ENCODE measurements at places on chromosomes 2 and 18.

- DNase-seq = no peak
These were observed 438.2 kb downstream of the TSN start for GRCh38 chr2:122193622-122194021.

GRCh38 chr2:47072018-47072691, 83.0 kb downstream of the STPG4 start:
- no peak for DNase-seq

DNA sequence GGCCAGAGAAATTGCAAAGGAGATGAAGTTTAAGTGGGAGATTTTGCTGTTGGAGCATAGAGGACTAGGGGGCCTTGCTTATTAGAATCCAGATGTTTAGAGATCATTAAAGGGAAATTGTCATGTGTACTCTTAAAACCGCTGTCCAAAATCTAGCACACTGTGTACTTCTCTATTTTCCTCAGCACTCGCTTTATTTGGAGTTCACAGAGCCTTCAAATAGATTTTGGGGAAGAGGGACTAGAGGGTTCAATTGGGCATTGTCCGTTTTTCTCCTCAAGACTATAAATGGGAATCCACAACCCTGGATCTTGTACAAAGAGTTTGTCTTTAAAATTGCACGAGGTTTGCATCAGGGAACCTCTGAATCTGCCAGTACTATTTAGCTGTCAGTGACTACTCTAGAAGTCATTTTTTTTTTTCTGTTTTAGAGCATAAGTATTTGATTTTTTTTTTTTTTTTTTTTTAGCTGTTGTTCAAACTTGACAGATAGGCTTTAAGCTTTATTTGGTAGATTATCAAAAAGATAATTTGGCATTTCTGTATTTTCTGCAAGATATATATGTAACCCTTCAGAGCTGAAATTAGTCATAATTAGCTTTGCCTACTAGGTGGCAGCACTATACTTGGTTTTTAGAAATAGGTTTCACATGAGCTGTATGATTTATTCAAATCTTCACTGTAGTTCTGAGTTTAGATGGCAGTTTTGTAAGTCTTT, 14.2 kb downstream of the PMS1 start:
- no peak for DNase-seq

GRCh38 chr18:57561728-57562423, 24.6 kb downstream of the FECH start:
- DNase-seq = peak; percentile 42

DNA sequence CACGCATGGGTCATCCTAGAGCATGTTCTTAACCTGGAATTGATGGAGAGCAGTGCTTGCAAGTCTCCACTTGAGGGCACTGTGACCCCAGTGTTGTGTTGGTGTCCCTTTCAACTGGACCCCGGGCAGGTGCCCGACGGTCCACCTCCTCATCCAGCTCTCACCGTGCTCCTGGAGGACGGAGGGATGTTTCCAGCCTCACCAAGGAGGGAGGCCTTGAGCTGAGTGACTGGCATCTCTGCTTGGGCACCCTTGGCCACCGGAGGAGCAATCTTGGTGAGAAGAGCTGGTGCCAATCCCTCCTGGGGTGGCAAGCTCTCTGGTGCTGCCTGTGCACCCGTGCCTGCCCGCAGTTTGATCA, 45.4 kb upstream of the ASB18 start:
- DNase-seq = peak; percentile 42

GRCh38 chr18:8217051-8217564, 392.1 kb upstream of the RAB12 start:
- no peak for DNase-seq

DNA sequence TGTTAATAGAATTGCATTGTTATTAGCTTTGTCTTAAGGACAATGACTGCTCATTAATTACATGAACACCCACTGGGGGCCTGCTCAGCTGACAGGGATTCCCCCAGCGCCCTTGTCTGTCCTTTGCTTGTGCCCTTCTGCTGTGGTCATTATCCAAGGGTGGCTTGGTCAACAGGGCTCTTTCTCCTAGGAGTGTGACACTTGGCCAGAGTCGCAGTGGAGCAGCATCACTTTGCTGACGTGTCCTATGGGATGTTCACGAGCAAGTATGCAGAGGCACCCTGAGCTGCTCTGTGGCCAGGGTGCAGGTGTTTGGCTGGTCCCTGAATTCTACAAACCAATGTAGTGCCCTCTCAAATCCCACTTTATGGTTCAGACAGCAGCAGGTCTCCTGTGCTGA, 46.0 kb downstream of the PTGR3 start:
- no peak for DNase-seq

DNA sequence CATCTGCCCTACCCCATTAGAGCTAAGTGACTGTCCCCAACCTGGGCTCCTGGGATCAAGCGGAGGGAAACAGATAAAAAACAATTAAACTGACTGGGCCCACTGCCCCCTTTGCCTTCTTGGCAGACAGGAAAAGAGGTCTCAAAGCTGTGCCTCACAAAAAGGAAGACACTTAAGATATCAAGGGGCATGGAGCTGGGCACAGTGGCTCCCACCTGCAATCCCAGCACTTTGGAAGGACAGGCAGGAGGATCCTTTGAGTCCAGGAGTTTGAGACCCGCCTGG, 75.2 kb upstream of the SP3 start:
- no peak for DNase-seq

GRCh38 chr2:38092196-38092902, 16.4 kb upstream of the CYP1B1 start:
- no peak for DNase-seq

GRCh38 chr2:19801367-19802080, 100.3 kb downstream of the TTC32 start:
- no peak for DNase-seq
